Stimulated activated CD4-positive, alpha-beta T cell treated with anti-CD3 and anti-CD28 coated beads, TNF-alpha, amount 100 ng/mL, for 1 hour (primary cell): ENCODE measurements at places on chromosomes 6 and 20.

DNA sequence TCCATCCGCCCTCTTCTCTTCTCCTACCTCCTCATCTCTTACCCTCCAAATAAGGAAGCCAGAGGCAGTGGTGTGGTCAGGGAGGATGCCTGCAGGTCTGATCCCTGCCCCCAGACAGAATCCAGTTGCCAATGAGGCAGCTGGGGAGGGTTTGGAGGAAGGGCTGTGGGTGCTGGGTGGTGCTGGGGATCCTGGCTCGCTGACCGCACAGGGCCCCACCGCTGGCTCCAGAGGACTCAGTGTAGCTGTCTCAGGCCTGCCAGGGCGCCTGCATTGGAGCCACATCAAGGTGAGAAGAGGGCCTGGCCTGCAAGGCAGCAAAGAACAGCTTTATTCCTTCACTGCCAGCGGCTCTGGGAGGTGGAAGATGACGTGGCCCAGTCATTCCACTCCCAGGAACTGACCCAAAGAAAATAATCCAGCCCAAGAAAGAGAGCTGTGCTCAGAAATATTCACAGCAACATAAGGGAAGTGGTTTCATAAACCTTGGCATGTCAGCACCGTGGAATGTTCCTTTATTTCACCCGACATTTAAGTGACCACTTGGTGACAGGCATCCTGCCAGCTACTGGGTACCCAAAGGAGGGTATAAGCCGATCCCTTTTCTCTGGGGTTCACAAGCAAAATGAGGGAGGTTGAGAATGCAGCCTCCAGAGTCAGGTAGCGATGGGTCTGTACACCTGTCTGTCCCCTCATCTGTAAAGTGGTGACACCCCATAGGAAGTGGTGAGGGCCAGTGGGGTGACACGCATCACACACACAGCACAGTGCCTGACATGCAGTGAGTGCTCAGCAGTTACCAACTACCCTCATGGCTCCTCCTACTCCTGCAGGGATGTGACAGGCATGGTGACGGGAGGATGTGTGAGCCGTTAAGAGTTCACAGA, 125.1 kb downstream of the SNX5 start:
- DNase-seq = no peak

DNA sequence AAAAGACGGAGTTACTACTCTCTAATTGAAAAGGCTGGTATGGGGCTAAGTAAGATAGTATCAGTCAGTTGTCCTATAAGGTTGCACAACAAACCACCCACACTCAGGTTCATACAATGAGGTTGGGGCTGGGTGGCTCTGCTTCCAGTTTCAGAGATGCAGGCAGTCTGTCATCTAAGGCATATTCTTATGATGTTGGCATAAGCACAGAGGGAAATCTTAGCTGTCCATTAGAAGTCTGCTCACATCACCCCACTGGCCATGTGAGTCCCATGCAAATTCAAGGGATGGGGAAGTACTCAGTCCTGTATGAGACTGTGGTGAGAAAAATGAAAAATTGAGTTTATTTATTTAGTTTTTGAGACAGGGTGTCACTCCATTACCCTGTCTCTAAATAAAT, 118.6 kb downstream of the LAMP5 start:
- DNase-seq = no peak

DNA sequence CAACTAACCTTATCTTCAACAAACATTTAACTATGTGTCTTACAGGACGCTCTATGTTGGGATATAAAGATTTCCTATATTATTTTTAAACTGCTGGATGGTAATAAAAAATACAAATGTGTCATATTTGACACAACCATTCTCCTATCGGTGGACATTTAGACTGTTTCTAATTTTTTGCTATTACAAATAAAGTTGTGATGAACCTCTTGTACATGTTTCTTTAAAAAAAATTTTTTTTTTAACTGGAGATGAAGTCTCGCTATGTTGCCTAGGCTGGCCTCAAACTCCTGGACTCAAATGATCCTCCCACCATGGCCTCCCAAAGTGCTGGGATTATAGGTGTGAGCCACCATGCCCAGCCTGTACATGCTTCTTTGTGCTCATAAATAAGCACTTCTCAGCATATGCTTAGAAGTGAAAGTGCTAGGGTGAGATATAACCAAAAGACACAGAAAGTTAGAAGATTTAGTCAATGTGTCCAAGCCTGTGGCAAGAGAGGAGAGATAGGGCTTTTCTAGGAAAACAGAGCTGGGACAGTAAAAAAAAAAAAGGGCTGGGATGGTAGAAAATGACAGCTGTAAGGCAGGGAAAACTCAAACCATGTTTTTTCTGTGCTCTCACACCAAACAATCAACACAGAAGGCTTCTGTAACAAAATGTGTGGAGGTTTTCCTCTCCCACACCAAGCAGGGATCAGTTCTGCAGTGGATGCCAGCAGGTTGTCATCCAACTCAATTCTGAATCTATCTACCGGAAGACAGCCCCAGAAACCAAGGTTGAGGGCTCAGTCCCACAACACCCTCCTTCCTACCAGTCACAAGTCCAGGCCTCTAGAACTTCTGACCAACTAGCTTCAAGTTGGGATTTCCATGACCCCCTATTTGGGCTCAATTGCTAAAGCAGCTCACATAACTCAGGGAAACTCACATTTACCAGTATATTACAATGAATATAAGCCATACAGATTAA, 70.0 kb upstream of the SMIM29 start:
- DNase-seq = no peak

DNA sequence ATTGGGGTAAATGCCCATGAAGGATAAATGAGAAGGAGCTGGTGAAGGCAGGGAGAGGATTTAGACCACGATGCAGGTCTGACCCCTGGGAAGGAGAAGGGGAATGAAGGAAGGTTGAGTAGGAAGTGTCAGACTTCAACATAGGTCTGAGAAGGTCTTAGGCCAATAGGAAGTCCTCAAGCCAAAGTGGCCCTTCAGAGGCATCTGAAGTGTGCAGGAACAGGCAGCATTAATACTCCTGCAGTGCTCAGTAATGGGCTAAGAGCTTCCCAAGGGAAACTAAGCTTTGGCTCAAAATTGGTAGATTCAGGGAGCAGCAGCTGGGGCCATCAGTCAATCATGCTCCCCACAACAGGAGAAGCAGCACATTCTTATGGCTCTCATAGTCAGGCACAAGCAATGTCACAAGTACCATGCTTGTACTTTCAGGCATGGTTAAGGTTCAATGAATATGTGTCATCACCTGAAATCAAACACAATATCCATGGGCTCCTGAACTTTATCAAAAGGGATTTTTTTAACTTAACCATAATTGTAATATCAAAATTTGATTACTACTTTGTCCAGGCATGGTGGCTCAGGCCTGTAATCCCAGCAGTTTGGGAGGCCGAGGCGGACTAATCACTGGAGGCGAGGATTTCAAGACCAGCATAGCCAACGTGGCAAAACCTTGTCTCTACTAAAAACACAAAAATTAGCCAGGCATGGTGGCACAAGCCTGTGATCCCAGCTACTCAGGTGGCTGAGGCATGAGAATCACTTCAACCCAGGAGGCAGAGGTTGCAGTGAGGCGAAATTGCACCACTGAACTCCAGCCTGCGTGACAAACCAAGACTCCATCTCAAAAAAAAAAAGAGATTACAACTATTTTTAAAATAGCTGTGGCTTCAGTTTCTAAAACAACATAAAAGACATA, 9.9 kb downstream of the RALGAPA2 start:
- DNase-seq = no peak

DNA sequence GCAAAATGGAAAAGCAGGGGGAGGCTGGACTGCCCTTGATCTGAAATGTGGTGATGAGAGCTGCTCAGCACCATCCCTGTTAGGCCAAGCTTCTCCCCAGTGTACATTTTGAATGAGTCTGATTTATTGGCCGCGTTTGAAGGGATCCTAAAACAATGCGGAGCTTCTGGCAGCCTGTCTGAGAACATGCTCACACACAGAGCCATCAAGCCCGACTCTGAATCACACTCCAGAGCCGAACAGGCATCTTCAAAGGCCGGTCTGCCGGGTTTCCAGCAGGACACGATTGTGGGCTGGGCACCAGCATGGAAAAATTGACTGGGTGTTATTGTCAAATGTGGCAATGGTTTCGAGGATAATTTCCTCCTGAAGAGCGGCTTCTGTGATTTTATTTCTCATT, 235.9 kb downstream of the TFAP2C start:
- DNase-seq = no peak

DNA sequence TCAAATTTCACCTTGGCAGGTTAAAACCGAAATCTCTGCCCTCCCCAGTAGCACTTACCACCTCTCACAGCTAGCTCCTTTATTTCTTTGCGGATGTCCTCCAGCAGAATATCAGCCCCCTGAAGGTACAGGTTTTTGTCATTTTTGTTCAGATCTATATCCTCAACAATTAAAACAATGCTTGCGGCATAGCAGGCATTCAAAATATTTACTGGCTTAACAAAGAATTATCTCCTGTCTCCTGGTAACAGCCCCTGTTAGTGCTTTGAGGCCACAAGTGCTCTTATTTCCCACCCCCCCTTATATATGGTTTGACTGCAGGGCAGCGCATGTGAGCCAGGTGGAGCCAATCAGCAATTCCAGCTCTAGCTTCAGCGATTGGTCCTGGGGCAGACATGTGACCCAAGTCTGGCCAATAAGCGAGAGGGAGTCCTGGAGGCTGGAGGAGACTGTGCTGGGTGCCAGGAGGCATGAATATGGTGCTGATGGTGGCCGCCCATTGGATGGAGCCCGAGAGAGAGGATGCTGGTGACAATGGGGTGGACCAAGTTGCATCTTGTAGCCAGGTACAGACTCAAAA, 21.0 kb downstream of the SULF2 start:
- DNase-seq = no peak

DNA sequence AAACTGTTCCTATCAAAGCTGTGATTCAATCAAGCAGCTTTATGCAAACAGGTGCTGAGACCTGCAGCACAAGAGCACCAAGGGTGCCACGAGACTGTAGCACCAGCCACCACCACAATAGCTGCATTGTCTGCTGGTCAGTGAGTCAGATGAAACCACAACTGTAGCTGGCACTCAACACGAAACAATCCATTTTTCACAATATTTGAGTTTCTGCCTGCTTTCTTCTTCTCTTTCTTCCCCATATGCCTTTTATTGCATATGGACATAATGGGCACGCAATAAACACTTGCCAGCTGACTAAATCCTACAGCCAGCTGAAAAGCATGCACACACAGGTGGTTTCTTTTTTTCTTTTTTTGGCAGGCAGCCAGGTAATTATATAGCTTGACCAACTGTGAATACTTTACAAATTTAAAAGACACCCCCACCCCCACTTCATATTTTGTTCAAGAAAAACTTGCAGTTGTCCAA, 16.6 kb downstream of the SLC2A12 start:
- DNase-seq = no peak

- DNase-seq = no peak
Measured at GRCh38 chr6:15870333-15871043, 207.7 kb upstream of the DTNBP1 start.

DNA sequence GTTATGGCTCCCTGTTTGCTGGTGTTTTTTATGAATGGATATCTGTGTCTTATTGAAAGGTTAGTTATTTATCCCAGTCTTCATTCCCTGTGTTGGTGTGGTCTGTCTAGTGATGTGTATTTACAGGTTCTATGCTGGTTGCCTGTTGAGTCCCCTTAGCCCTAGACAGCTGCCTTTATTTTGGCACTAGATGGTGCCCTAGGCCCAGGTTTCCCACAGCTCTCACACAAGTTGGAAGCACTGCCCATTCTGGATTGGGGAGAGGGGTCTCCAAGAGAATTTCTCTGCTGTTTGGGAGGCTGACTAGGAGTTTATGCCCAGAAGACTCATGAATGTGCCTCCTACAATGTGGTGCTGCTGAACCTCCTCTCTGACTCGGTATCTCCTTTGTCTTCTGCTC, 12.4 kb downstream of the GRM1 start:
- DNase-seq = no peak

- DNase-seq = no peak
Measured at GRCh38 chr6:63214816-63215215, 3.5 kb downstream of the FKBP1C start.

GRCh38 chr6:78580923-78581322, 286.4 kb upstream of the IRAK1BP1 start:
- DNase-seq = no peak

DNA sequence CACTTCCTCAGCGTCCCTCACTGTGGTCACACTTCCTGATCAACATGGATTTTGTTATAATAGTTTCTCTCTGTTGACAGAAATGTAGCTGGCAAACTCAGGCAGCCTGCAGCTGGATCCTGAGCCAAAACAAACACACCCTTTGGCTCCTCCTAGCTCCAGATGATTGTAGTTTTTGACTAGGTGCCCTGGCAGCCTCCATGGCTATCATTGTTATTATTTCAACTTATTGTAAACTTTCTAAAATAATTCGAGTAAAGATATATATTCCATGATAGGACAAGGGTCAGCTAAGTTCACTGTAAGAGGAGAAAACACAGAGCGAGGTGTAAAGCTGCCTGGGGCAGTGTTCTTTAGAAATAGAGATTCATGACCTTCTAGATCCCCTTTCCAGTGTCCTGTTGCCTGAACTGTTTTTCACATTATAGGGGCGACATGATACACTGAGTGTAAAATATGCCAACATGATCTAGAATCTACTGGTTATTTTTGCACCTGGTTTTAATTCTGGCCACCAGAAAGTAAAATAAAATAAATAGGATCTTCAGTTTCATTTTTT, 98.2 kb upstream of the HDGFL1 start:
- DNase-seq = no peak

GRCh38 chr20:61019322-61019721, 232.7 kb upstream of the CDH4 start:
- DNase-seq = no peak

GRCh38 chr6:144894240-144894639, 609.1 kb downstream of the UTRN start:
- DNase-seq = no peak

- DNase-seq = no peak
Measured at GRCh38 chr6:138290423-138290962, 72.2 kb upstream of the PBOV1 start.

DNA sequence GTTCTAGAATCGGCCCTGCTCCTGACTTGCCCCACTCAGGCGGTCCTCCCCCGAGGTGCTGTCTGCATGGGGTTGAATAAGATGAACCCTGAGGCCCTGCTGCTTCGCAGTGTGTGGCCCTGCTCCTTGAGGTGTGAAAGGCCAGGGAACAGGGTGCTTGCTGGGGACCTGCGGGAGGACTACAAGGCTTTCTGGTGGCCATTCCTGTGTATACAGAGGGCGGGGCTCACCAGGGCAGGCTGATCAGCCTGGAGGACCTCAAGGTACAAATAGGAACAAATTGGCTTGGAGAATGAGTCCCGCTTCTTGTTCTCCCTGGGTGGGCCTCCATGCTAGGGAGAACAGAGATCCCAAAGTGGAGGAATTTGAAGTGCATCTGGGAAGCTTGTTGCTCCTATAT, 5.7 kb downstream of the NOTCH4 start:
- no peak for DNase-seq
